ENCODE measurements at places on chromosomes 1 and 21.
A peak's percentile ranks its signal among the peaks of the same experiment; 100 is the strongest.

- DNase-seq: peak; percentile 11
Measured at GRCh38 chr1:60847391-60847790, 235.0 kb upstream of the NFIA start.

DNA sequence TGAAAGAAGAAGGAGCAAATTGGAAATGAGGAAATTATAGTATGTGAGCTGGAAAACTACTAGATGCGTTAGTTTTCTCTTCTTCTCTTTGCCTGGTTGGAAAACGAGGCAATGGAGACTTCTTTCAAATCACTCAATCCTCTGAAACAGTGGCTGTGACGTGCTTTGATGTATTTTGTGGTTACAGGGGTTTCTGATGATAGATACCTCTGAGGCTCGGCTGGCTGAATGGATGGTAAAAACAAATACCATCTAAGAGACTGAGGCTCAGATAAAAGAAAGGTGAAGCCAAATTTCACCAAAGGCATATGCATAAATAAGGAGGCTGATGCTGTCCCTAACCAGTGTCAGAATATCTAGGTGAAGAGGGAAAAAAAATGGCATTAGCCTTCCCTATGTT lies 15.1 kb downstream of the MAB21L3 start:
- DNase-seq: no peak

DNA sequence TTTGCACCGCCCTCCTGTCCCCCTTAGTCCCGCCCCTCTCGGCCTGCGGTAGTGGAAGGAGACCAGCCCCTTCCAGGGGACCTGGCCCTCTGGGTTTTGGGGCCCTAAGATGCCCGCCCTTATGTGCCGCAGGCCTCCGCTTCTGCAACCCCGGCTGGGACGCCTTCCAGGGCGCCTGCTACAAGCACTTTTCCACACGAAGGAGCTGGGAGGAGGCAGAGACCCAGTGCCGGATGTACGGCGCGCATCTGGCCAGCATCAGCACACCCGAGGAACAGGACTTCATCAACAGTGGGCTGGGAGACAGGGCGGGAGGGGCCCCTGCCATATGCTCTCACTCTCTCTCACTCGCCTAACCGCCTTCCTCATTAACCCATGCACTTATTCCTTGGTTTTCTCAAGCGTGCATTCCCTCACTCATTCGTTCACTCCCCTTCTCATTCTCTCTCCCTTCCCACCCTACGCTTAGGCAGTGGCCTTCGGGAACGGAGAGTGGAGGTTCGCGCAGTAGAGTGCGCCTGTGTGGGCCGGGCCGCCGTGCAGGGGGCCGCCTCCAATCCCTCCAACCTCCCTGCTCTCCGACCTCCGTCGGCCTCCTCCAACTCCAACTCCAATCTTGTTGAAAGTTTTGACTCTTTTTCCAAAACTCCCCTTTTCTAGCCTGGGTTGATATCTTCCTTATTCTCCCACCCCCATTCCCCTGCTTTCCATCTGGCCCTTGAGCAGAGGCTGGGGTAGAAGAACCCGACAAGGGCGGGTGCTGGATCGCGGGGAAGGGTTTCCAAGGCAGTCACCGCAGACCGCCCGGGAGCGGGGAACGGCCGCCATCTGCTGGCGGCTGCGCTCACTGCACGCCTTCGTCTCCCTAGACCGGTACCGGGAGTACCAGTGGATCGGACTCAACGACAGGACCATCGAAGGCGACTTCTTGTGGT lies 15.2 kb downstream of the BCAN start:
- no peak for DNase-seq

GRCh38 chr1:216600730-216601609 lies 122.3 kb downstream of the ESRRG start:
- DNase-seq: peak; percentile 73

- no peak for DNase-seq
Measured at GRCh38 chr21:39489380-39489924, 37.7 kb downstream of the SH3BGR start.

DNA sequence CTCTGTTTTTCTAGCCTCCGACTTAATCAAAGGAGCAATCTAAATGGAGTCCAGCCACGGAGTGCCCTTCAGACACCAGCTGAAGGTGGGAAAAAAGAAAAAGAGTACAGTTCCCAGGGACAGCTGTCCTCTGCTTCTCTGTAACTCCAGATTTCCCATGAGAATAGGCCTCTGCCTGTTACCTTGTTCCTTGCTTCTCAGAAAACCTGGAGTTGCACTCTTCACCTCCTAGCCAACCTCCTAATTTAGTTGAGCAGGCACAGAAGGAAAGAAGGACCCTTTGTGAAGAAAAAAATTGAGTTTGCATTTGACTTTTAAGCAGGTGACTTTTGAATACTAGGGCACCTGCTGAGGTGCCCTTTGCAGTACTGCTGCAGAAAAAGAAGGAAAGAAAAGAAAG lies 8.3 kb downstream of the BARHL2 start:
- DNase-seq: no peak

- no peak for DNase-seq
Measured at GRCh38 chr1:218765753-218766152, 407.9 kb upstream of the LYPLAL1 start.

DNA sequence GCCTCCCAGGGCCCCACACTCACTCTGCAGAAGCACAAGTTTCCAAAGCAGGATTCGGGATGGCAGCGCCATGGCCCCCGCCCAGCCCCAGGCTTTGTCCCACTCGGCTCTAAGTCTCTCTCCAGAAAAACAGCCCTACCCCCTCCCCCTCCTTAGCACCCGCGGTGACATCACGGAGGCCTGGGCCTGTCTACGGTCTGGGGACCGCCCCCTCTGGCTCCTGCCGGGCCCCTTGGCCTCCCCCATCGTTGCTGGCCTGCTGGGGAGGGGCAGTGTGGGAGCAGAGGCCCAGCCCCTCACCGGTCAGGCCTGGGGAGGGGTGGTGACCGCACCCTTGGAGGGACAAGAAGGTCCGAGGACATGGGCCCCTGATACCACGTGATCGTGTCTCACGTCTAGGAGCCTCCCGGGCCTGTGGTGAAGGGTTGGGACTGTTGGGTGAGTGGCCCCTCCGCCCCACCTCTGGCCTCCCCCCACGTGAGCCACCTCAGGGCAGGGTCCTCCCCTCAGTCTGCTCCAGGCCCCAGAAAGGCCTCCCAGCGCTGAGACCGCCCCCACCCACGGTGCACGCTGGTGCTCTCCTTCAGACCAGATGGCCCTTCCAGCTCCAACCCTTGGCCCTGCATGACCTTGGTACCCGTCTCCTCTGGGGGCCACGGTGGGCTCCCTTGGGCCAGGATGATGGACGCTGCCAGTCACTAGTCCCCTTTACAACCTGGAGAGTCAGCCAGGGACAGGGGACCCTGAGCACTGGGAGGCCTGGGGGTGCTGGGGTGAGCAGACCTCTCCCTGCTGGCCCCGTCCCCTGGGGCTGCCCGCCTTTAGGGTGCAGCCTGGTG lies at the start of gene MXRA8:
TSS of gene MXRA8 (minus strand) at position 123 of the 839 bp plus-strand sequence. CDS start at position 72, 51 bp downstream.
- peak; percentile 94 for DNase-seq

DNA sequence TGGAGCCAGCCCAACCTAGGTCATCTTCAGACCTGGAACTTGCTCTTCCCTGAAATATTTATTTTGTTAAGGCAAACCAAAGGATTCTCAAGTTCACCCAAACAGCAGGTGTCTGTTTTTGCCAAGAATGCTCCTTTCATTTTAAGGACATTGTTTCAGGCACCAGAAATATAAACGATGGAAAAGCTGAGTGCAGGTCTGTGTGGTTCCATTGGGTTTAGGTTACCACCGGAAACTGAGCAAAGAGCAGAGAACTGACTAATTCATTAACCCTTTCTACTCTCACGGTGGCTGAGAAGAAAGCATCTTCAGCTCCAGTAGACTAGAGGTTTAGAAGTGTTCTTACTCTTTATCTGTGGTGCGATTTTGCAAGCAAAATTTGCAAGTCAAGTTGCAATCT lies 38.0 kb upstream of the ZC3H11B start:
- DNase-seq: peak; percentile 11

- DNase-seq: no peak
Measured at GRCh38 chr1:54186056-54186455, 13.8 kb downstream of the CYB5RL start.

All from fibroblast of skin of back (primary cell).